ENCODE measurements at places on chromosomes 2 and 18.

GRCh38 chr2:65500310-65501040 lies 68.1 kb upstream of the SPRED2 start:
- DNase-seq, result no peak

DNA sequence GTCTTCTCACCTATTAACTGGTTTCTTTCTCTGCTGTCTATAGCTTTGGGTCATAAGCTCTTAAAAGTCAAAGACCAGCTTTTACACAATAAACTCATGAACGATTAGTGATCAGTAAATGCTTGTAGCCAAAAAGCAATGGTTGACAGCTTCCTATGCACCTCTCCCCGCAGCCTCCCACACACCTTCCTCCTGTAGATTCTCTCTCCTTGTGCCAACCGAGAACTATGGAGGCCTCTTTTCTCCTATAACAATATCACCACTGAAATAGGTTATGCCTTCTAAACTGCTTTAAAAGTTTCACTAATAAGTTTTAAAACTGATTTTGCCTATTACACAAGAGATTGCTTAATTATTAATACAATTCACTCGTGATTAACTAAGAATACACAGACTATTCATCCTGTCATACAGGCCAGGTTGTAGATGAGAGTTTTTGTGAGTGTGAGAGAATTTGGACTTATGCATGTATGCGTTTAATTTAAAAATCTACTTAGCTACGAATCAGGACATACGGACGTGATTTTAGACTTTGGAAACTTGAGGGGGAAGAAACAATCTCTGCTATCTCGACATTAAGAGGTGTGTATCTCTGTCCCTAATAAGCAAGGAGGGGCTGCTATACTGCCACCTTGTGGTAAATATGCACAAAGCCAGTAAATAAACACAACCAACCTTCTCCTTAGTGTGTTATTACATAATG lies 229.1 kb upstream of the RBBP8 start:
- no peak for DNase-seq

DNA sequence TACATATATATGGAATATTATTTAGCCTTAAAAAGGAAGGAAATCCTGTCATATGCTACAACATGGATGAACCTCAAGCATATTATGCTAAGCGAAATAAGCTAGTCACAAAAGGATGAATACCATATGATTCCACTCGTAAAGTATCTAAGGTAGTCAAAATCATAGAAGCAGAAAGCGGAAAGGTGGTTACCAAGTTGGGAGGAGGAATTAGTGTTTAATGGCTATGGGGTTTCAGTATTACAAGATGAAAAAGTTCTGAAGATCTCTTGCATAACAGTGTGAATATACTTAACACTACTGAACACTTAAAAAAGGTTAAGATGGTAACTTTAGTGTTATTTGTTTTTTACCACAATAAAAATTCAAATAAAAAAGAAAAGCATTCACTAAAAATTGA lies 99.0 kb downstream of the MGAT5 start:
- no peak for DNase-seq

- DNase-seq, result no peak
Observed at GRCh38 chr2:122831649-122832048, 1076.2 kb downstream of the TSN start.

- DNase-seq, result no peak
Observed at GRCh38 chr2:160375037-160375436, 118.6 kb downstream of the RBMS1 start.

GRCh38 chr2:57888463-57888862 lies 158.1 kb upstream of the VRK2 start:
- no peak for DNase-seq

Measured in stimulated activated CD4-positive, alpha-beta T cell treated with anti-CD3 and anti-CD28 coated beads, Interleukin-1b, Interleukin-23, amount 100 ng/mL, for 1 hour (primary cell).